Osteoblast (primary cell): ENCODE measurements at places on chromosomes 2 and 18. TPM values are rescaled to one million over a fixed set of nuclear protein-coding genes. Genes with fewer than 3 reads are reported as not detected.

GRCh38 chr2:14313341-14313740 is 319.2 kb upstream of the LRATD1 start:
- H3K27me3 ChIP-seq: no peaks in the 10 kb centered on the region
- no peaks in the 10 kb centered on the region for H3K36me3 ChIP-seq
- DNase-seq: no peak
- no peaks in the 10 kb centered on the region for H3K4me1 ChIP-seq
- H3K4me3 ChIP-seq: no peak overlapping the region
- H3K27ac ChIP-seq: no peak overlapping the region

DNA sequence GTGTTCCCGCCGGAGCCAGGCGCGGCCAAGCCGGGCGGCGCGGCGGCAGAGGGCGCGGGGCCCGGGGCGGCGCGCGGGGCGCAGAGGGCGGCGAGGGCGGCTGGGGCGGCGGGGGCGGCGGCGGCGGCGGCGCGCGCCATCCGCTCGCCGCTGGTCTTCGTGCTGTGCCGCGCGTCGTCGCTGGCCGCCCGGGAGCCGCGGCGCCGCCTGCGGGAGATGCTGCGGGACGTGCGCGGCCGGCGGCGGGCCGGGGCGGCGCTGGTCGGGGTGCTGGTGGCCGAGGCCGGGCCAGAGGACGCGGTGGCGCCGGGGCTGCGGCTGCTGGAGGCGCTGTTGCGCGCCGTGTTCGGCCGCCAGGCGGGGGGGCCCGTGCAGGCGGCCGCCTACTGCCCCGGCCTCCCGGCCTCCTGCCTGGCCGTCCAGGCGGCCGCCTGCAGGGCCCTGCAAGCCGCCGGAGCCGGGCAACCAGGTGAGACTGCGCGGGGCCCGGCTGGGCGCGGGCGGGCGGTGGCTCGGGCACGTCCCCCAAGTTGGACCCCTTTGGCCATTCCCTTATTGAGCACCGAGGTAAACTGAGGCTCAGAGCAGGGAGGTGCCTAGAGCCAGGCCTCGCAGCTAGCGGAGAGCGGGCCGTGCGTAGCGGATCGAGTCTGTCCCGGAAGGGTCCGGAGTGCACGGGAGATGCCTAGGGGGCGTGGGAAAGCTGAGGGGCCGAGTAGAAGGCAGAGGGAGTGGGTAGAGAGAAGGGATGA is 584 bp downstream of the C2orf72 start:
- H3K4me3 ChIP-seq: no peak overlapping the region
- H3K4me1 ChIP-seq: no peaks in the 10 kb centered on the region
- no peaks in the 10 kb centered on the region for H3K36me3 ChIP-seq
- DNase-seq: peak; percentile 84
- H3K27ac ChIP-seq: no peak overlapping the region

Gene CPO
- not detected in 2 replicates for total RNA-seq

Gene PLGLB1
- 1.8 and 2.9 TPM in 2 replicates for total RNA-seq
